CD4-positive, alpha-beta T cell treated with Interferon alpha-2 for 1 hour (primary cell): ENCODE measurements at places on chromosomes 2 and 18.

DNA sequence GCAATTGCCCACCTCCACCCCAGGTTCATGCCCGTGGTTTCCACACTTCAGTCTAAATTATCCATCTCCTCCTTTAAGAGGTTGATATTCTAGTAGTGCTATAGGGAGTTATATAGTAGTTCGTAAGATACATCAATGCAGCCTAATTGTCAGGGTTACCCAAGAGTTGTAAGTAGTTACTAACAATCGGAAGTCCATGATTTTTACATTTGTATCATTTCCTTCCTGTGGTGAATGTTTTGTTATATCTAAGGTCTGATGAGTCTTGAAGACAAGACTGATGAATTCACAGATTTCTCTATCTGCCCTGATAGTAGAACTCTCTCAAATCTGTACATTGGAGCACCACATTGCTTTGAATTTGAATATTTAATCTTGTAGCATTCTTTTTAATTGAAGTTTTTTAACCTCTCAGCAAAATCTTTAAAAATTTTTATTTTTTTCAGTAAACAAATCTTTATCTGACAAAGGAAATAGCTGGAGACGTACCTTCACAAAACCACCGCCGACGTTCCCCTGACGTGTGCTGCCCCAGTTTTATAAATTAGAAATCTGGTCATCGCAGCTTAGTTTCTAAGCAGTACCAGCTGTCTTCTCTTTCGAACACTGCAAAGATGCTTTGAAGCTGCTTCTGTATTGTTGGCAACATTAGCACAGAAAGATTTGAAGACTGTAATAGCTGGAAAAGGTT, 264.5 kb downstream of the SOCS6 start:
- peak; percentile 28 for DNase-seq

- DNase-seq: no peak
Measured at GRCh38 chr2:72982781-72983499, 65.6 kb downstream of the EMX1 start.

DNA sequence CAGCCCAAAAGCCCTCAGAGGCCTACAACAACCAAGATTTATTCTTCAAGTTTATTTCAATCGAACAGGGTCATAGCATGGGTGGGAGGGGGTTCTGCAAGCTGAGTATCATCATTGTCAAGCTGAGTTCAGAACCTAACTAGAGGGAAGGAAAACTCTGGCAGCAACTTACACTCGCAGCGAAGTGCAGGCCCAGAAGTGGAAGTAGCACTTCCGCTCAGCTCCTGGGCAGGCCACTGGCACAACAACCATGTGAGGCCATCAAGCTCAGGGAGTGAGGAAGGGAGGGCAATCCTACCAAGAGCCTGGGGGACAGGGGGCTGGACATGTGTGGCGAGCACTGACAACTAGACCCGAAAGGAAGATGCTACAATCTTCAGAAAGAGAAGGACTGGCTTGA, 4.8 kb downstream of the UXS1 start:
- no peak for DNase-seq

DNA sequence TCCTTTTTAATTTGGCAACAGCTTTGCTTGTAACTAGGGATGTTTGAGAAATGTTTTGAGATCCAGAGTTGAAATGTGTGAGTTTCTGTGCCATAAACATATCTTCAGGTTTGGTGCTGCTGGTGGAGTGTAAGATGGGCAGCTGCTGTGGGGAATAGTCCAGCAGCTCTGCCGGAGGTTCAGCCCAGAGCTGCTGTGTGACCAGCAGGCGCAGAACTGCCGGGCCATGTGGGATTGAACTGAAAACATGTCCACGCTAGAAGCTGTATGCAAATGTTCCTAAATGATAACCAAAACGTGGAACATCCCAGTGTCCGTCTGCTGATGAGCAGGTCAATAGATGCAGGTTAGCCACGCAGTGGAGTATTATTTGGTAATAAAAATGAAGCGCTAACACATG, 99.6 kb downstream of the DGKD start:
- no peak for DNase-seq

DNA sequence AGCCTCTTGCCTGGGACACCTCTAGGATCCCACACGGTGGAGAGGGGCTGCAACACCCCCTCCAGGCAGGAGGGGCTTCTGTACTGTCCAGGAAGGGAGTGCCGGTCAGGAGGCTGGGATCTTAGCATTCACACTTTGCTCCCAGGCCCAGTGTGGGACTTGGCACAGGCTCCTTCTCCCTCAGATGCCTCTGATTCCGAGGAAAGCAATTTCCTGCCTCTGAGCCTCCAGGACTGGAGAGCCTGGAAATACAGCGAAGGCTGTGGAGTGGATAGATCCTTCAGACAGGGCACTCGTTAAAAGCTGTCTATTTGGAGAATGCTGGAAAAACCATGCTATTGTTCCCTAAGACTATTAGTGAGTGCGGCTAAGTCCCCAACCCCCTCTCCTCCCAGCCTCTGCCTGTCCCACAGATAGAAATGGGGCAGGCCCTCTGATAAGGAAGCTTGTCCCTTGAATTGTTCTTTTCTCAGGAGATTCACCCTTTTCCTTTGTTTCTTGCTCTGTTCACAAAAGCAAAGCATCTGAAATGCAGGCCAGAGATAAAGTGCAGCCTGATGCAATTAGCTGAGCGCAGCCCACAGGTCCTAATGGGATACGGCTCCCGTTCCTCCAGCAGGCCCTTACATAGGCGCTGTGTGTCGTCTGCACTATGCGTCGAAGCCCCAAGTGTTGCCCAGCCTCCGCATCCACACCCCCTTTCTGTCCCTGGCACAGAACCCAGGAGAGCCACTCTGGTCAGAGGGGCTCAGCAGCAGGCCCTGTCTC, 252.2 kb downstream of the KLHL29 start:
- no peak for DNase-seq

DNA sequence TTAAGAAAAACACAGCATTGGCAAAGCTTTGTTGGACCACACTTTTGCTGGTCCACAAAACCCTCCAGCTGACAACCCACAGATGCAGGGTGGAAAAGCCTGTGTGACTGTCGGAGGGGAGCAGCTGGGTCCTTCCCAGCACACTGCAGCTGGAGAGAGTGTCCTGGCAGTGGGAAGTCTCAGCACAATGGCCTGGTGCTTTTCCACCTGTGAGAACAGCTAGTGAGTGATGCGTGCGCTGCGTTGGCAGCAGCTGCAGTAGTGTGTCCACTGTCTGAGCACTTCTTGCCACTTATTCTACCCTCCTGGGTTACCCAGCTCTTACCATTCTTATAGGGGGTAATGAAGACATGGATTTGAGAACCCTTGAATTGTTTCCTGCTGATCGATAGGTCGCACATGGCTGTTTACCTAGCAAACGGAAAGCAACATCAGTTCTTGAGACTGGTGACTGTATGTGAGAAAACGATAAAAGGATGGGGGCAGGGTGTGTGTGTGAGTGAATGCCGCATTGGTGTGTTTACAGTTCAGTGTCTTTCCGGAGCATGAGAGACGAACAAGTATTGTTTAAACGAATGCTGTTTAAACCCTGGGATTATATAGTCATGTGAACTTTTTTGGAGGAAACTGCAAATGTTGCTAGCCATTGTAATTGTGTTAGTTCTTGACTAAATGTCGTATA, 69.7 kb downstream of the LYPD6 start:
- no peak for DNase-seq

DNA sequence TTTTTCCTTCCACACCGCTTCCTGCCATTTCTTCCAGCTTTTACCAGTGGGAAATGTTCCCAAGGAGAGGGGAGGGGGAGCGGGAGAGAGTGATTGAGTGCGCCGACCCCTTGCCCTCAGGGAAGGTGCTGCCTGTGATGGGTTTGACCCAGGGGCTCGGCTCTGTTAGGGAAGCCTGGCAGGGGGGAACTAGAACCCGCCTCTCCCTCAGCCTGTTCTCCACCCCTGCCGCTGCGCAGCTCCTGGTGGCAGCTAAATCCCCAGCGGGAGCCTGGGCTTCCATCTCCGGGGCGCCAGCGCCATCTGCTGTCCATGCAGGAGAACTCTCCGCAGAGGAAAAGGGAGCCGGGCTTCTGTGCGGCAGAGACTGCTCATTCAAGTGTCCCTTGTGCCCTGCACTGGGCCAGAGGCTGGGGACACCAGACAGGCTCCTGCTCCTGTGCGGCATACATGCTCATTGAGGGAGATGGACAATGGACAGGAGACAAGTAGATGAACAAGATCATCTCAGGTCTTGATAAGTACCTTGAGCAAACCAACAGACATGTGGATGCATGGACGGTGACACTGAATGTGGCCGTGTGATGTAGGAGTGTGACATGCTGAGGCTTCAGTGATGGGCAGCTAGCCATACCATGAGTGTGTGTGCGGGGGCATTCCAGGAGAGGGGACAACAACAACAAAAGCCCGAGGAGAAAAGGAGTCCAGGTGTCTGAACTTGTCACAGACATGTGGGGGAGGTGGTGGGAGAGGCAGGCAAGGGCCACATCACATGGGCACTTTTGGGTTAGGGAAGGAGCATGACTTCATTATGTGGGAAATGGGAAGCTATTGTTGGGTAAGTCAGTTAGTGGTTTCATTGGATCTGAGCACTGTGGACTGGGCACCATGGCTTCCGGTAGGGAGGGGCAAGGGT, 13.3 kb downstream of the CHPF start:
- DNase-seq: peak; percentile 82

DNA sequence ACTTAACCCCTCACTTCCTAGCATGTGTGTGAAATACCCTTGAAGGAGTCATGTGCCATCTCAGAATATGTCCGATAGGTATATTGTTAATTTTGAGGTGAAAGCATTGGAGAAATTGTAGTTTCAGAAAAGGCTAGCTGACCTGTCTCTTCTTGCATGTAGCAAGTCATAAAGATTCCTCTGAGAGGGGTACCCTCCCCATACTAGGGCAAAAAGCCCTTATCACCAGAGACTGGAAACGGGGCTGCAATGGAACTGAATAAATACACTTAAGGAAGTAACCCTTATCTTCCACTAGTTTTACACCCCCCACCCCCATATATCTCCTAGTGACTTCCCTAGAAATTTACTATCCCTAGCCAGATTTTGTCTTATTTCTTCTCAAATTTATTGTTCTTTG, 1.8 kb upstream of the SF3B6 start:
- no peak for DNase-seq

DNA sequence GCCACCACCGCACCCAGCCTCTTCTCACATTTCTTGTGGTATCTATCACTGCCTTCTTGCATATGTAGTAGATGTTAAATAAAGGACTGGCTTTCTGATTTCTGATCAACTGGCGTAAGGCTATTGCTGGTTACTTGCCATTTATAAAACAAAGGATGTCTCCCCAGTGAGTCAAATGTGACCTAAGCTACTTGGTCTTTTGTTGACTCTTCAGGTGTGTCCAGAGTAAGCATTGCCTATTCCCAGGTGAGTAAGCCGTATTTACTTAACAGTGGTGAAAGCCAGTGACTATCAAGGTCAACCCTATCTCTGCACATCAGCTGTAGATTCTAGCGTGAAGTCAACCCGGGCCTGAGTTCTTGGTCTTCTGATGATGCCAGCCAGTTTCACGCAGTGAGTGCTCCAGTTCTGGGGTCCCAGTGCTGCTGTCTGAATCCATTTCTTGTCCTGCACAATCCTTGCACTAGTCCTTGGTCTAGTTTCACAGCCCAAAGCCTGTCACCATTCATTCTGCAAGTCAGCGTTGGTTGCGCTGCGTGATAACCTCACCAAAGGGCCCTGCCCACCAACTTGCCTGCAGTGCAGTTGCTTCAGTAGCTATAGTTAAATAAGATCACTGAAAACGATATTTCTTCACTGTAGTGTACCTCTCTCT, 120.2 kb downstream of the GBX2 start:
- DNase-seq: no peak

- no peak for DNase-seq
Measured at GRCh38 chr2:74779265-74779558, 54.7 kb upstream of the HK2 start.

- no peak for DNase-seq
Measured at GRCh38 chr2:150374492-150374891, 113.0 kb downstream of the RND3 start.
